ENCODE measurements at places on chromosomes 1 and 21.

DNA sequence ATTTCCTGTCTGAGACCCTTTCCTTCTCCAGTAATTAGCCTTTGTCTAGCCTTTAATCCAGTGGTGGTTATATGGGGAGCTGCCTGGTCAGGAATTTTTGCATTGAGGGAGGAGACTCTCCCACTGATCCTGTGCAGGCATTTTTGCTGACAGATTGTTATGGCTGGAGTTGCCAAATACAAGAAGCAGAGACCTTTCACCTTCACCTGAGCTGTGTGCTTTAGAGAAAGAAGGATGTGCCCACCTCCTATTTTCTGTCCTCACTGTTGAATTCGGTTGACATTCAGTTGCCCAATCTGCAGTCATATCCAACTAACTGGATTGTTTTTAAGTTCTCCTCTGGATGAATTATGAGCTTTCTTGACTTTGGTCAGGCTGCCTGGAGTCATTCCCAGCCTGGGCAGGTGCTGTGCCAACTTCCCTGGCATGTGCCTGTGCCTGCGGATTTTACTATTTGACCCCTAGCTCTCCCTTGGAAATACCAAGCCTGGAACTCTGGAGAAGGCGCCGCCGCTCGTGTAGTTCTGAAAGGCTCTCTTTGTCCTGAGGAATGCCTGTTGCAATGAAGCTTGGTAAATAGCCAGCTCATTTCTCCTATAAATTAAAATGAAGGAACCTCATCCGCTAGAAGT, 143.9 kb downstream of the NOS1AP start:
- DNase-seq = no peak

DNA sequence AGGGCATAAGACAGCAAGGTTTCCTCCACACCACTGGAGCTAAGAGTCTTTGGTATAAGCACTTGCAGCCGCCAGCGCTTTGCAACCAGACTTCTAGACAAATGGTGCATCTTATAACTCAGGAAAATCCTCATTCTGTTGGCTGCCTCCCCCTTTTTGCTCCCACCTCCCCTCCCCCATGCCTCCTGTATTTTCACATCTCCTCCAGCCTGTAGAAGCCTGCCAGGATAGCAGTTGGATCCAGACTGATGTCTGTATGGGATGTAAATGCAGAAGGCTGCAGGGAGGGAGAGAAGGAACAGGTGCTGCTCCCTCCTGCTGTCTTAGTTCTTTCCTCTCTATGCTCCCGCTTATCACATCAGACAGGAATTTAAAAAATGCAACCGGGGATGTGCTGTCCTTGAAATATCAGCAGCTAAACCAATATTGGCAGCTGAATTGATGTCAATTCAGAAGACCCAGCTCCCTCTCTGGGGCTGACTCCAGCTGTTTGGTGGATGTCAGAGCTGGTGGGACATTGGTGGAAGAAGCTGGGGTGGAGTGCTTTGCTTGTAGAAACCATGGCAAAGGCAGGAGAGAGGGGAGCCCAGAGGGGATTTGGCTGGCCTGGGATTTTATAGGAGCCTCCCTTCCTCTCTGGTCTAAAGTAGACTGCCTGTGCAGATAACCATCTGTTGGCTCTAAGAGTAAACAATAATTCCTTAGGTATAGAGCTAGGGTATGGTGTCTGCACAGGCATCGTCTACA, 53.5 kb downstream of the NFASC start:
- no peak for DNase-seq

DNA sequence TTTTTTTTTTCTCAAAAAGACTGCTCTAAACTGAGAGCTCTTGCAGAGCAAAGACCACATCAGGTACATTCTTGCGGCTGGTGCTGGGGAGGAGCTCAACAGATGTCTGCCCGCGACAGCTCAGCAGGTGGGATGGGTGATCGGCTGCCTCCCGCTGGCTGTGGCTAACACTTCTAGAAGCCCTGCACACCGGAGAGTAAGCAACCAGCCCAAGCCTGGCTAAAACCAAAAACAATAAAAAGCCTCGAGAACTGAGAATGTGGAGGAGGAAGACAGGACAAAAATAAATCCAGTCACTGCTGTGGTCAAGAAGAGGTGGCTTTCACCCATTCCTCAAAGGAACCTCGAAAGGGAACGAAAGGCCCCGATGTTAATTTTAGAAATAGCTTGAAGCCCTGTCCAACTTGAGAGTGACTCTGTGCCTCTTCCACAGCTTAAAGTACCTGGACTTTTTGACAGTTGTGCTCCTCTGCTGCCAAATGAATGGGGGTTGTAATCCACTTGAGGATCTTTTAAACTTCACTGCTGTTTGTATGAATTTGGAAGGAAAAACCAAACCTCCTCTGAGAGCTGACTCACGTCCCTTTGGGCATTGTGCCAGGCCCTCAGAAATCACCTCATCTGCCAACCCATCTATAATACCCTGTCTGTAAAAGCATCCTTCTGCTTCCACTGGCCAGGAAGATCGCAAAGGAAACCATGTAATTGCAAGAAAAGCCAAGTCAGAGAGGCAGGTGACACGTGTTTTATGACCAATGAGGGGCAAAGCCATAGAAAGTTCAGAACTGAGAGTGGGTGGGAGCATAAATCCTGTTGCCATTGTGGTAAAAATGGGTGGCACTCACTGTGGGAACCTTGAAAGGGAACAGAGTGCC, 78.6 kb downstream of the KCNN3 start:
- DNase-seq = peak; percentile 46

DNA sequence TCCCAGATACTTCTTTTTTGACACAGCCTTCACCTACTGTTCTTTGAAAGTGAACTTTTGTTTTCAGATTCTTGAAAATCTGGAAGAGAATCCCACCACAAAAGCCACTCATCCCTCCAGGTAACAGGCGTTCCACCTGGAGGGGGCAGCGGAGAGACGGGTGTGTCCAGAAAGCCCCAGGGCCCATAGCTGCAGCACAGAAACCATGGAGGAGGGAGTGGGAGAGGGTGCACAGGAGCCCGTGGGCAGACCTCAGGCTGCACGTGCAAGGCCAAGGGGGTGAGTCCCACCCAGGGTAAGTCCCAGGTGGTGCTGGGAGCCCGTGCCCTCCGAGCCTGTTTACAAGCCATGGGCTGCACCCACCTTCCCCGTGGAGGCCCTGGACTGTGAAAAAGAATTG, 86.5 kb downstream of the PSMG1 start:
- no peak for DNase-seq

GRCh38 chr1:72942008-72942407, 659.7 kb upstream of the NEGR1 start:
- no peak for DNase-seq

GRCh38 chr1:100087396-100087795, 45.3 kb downstream of the SASS6 start:
- no peak for DNase-seq

- no peak for DNase-seq
These were observed 157.7 kb downstream of the LYPLAL1 start for GRCh38 chr1:219331424-219331823.

DNA sequence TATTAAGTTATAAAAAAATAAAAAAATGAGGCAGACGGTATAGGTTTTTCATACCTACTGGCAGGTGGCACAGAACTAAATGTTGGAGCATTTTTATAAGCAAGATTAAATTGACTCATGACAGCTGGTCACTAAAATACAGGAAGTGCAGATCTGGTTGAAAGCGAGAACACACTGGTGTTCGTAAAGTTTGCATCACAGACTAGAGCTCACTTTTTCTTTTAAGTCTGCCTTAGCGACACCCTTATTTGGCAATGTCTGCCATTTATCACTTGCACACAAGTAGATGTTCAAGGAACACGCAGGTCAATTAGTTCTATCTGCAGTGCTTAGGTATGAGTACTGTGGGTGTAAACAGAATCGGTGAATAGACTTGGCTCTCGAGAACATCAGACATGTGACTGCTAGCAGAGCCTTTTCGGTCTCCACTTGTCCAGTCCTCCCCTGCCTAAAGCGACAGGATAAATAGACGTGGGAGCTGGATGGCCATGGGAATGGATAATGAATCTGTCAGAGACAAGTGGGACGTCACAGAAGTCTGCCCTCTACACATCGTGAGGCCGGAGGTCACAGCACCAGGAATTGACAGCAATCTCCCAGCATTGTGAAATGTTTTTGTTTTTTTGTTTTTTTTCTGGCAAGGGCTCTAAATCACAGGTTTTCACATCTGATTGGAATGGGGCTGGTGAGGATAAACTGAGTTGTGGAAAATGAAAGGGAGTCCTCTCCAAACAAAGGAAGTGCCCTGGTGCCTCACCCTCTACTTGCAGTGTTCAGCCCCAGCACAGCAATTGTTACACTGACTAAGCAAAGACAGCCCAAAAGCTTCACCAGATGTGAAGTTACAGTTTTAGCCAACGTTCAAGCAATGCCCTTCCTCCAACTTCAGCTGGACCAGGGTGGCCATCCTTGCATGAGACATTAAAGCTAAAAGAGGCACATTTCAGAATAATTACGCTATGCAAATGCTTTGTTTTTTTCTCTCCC, 248.9 kb downstream of the NTNG1 start:
- no peak for DNase-seq

- DNase-seq = no peak
These were observed 739.7 kb downstream of the LTN1 start for GRCh38 chr21:28252928-28253327.

GRCh38 chr1:17188889-17189631, 15.9 kb upstream of the PADI1 start:
- no peak for DNase-seq

DNA sequence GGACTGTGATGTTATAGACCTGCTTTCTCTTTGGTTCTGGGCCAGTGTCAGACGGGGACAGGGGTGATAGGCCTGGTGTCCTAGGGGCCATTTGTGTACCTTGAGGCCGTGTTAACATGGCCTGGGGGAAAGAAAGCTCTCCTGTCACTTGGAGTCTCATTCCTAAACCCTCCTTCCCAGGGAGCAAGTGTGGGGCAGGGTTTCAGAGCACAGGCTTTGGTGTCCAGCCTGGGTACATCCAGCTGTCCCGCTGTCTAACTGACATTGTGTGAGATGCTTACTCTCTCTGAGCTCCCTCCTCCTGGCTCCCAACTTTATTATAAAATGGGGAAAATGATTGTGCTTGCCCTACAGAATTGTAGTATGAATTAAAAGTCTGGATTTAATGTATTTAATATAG, 32.6 kb upstream of the EPHA8 start:
- no peak for DNase-seq

- DNase-seq = no peak
These were observed 20.5 kb upstream of the NPHP4 start for GRCh38 chr1:6012529-6013318.

DNA sequence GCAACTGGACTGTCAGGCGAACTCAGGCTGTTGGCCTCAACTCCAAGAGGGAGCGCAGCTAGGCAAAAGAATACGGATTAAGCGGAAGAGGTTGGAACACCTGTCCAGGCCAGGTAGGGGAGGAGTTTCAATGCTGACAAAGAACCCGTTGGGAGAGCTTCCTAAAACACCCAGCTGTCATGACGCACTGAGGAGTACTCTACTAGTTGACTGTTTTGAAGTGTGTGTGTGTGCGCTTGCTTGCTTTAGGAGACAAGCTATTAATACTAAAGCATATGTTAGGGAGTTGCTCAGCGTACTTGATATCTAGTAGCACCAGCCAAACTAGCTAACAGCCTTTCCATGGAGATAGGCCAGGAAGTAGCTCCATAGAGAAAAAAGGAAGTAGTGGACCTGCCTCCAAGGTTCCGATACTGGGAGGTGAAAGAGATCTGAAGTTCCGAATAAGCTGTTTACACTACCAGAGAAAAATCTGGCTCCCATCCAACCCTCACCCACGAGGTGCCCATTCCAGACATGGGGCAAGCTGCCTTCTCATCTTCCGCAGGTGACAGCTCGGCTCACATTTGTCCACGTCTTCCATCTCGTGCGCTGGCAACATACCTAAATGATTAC, 974 bp upstream of the FNBP1L start:
- no peak for DNase-seq

DNA sequence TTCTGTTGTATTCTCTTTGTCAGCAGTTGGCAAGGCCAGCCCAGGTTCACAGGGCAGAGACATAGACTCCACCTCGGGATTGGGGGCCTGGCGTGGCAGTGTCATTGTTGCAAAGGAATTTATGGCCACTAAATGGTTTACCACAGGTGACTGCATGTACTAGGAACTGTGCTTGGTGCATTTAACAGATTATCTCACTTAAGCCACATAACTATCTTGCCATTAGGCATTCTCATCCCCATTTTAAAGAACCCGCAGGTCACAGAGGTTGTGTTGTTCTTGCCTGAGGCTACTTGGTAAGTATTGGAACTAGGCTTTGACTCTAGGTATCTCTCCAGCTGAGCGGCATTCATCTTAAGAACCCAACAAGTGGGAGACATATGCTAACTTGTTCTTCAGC, 9.7 kb downstream of the TLCD4 start:
- no peak for DNase-seq

GRCh38 chr1:176880955-176881595, 283.4 kb downstream of the ASTN1 start:
- no peak for DNase-seq

DNA sequence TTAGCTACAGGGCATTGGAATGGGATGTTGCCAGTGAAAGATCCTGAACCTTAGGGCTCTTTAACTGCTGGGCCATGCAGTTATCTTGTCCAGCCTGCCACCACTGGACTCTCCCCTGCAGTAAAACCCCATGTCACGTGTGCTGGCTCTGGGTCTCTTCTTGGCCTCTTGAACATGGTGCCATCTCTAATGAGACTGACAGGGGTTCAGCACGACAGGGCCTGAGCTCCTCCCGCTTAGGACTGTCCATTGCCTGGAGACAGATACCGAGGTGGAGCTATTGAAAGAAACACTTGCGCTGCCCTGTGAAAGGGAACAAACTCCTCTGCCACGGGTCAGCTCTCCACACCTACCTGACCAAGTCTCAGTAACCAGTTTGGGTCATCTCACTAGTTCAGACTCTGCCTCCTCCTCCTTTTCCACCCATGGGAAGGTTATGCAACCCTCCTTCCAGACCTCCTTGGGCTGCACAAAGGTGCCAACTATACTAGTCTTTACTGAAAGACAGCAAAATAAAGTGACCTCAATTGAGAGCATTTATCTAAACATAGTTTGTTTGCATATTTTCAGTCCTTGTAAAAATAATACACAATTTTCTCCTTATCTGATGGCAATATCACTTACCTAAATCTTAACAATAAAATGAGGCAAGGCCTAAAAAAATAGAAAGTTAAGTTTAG, 66.0 kb downstream of the GNG12 start:
- DNase-seq = no peak

DNA sequence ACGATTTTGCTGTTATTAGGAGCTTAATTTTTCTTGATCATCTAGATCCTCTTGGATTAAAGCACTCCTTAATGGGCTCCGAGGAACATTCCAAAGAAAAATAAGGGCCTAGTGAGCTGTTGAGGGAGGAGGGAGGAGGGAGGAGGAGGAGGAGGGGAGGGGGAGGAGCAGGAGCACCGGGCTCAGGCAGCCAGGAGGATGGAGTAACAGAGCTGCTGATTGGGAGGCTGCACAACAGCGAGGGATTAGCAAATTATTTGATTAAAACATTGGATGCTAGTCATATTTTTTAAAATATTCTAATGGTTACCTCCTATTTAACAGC, 302.1 kb upstream of the RRP15 start:
- DNase-seq = no peak

- DNase-seq = no peak
These were observed 3.7 kb upstream of the KIAA1614 start for GRCh38 chr1:180909005-180909414.

Measured in stimulated activated CD4-positive, alpha-beta T cell treated with anti-CD3 and anti-CD28 coated beads, Interleukin-1b, Interleukin-23, amount 100 ng/mL, for 4 hours (primary cell).